ENCODE measurements at places on chromosomes 1 and 21. TPM values are rescaled to one million over a fixed set of nuclear protein-coding genes. Genes with fewer than 3 reads are reported as not detected.

The RPTN gene
- total RNA-seq: not detected

The RXFP4 gene
- not detected for total RNA-seq

The RAB42 gene
- total RNA-seq: 0.79 TPM

The RAD54L gene
- total RNA-seq: 47.9 TPM

The MIXL1 gene
- total RNA-seq: not detected

The SLC25A34 gene
- total RNA-seq: 1.6 TPM

The LCE6A gene
- total RNA-seq: not detected

The C1orf185 gene
- not detected for total RNA-seq

The NUDT4B gene
- not detected for total RNA-seq

The RGS13 gene
- total RNA-seq: not detected

The CYP4Z1 gene
- not detected for total RNA-seq

The FCRLB gene
- total RNA-seq: 0.97 TPM

The CELA3B gene
- total RNA-seq: not detected

The PAQR6 gene
- total RNA-seq: 7.0 TPM

The IFNLR1 gene
- total RNA-seq: 7.9 TPM

The ETS2 gene
- total RNA-seq: 14.8 TPM

The PRSS38 gene
- not detected for total RNA-seq

The KIRREL1 gene
- total RNA-seq: not detected

The ACTA1 gene
- not detected for total RNA-seq

The FAM43B gene
- total RNA-seq: not detected

The PIGR gene
- total RNA-seq: not detected

The NPPB gene
- total RNA-seq: not detected

The KLHDC8A gene
- not detected for total RNA-seq

The TMEM82 gene
- not detected for total RNA-seq

The NUAK2 gene
- 13.0 TPM for total RNA-seq

The UMODL1 gene
- total RNA-seq: 0.26 TPM

The OR2L2 gene
- total RNA-seq: 0.06 TPM

The CD247 gene
- total RNA-seq: 276 TPM

The LIPI gene
- total RNA-seq: not detected

The OR2L3 gene
- total RNA-seq: not detected

The AVPR1B gene
- total RNA-seq: not detected

The GBP7 gene
- 0.28 TPM for total RNA-seq

The ADAM30 gene
- not detected for total RNA-seq

The LMX1A gene
- not detected for total RNA-seq

The CCDC185 gene
- not detected for total RNA-seq

The PCP4 gene
- total RNA-seq: not detected

The IL10 gene
- not detected for total RNA-seq

The PGLYRP4 gene
- not detected for total RNA-seq

The TMOD4 gene
- total RNA-seq: 4.1 TPM

The SPATA46 gene
- not detected for total RNA-seq

The TACSTD2 gene
- total RNA-seq: not detected

Measured in activated naive CD8-positive, alpha-beta T cell treated with anti-CD3 and anti-CD28 coated beads, Interleukin-2, amount 10 ng/mL, durations not matched to agents 7 days and 5 days (primary cell).